Right ventricle myocardium superior (tissue), 1 donor: ENCODE measurements at places on chromosomes 7 and 10. TPM values are rescaled to one million over a fixed set of nuclear protein-coding genes. Genes with fewer than 3 reads are reported as not detected.

The DGKB gene
- total RNA-seq, result 0.30 TPM

The MSMB gene
- not detected for total RNA-seq

The C10orf53 gene
- not detected for total RNA-seq

The GIMAP2 gene
- total RNA-seq, result 4.7 TPM

The AKR1C2 gene
- 25.5 TPM for total RNA-seq

The FAM25C gene
- total RNA-seq, result not detected

The HOXA2 gene
- total RNA-seq, result 0.11 TPM

The NME8 gene
- total RNA-seq, result not detected

The CHN2 gene
- 17.7 TPM for total RNA-seq

The TCF7L2 gene
- 9.4 TPM for total RNA-seq

The CNNM1 gene
- total RNA-seq, result 0.13 TPM

The RRP12 gene
- total RNA-seq, result 10.9 TPM

The OR2A42 gene
- not detected for total RNA-seq

The CFTR gene
- 0.86 TPM for total RNA-seq

The FEZF1 gene
- not detected for total RNA-seq

The COL17A1 gene
- total RNA-seq, result not detected
